Astrocyte (in vitro differentiated cells and primary cell): ENCODE measurements at places on chromosomes 5 and 9. TPM values are rescaled to one million over a fixed set of nuclear protein-coding genes. Genes with fewer than 3 reads are reported as not detected.

DNA sequence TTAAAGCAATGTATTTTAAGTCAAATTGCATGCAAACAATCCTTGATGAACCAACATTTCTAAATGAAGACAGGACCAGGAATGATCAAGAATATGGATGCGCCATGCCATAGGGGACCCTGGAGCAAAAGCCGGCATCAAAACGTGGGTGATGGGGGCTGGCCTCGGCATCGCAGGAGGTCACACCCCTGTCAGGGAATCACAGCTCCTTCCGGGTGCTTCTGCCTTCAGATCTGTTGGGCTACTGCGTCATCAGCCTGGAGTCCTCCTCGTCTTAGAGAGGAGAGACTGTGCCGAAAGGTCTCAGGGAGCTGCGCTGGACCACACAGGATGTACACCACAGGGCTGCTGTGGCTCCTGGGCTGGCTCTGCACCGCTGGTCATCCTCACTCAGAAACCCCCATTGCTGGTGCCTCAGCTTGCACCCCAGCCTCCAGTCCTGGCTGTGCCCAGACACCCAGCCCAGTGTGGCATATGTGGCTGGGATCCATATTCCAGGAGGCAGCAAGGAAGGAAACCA, 152.9 kb upstream of the PPP1R26 start:
- DNase-seq, result no peak

GRCh38 chr5:131297886-131298285, 34.0 kb downstream of the CDC42SE2 start:
- DNase-seq, result no peak

DNA sequence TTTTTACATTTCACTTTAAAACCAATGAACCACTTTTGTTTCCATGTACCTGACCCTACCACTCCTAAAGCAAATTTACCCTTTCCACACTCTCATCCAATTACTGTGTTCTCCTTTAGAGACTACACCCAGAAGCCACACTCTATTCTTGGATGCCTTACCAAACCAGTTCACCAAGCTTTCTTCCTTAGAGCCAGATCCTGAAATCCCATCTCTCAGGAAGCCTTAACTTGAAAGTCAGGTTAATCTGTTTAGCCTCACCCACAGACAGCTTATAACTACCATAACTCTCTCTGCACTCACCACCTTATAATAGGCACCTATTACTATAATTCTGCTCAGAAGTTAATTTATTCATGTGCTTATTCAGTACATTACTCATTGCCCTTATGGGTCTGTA, 4.3 kb downstream of the CSNK1A1 start:
- DNase-seq, result no peak

DNA sequence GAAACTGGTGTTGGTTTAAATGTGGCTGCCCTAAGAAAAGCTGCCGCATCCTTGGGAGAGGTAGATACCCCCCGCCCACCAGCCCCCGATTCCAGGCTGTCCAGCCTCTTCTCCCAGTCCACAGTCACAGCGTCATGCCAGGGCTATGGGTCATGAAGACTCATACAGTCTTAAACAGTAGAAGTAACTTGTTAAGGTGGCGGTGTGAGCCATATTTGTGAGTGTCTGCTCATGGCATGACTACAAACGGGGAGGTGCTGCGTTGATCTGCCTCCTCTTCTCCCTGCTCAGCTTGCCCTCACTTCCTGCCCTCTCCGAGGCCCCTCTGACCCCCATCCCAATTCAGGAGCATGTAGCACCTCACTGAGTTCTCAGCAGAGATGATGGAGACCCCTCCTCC, 20.8 kb downstream of the FGD3 start:
- DNase-seq, result no peak

DNA sequence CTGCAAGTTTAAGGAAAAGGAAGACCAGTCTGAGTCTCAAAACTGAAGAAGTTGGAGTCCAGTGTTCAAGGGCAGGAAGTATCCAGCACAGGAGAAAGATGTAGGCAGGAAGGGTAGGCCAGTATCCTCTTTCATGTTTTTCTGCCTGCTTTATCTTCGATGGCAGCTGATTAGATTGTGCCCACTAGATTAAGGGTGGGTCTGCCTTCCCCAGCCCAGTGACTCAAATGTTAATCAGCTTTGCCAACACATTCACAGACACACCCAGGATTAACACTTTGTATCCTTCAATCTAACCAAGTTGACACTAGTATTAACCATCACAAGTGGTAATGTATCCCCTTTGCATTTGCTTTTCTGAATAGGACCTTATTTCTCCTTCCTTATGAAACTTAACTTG, 535.9 kb upstream of the FTMT start:
- no peak for DNase-seq

DNA sequence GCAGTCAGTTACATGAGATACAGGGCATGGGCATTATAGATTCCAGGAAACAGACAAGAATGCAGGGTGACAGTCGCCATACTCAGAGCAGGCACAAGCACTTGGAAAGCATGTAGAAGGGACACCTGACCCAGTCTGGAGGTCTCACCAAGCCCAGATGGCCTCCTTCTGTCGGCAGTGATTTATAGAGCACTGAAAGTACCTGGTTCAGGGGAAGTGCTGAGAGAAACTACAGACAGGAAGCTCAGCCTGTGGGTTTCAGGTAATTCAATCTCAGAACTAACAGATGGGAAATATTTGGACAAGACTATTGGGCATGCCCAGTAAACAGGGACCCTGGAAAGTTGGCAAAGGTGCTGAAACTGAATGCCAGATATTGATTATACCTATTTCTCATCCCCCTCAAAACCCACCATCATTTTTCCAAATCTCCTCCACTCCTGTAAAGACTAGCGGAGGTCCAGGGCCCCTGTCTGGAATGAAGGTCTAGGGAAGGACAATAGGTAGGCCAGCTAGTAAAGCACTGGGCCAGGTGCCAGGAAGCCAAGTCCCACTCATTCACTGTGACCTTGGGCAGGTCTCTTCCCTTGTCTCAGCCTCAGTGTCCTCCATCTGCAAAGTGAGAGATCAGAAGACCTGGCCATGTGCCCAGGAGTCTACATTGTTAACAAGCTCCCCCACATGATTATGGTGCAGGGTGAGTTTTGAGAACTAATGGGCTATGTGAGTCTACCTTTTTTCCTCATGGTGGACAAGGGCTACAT, 26.9 kb downstream of the KLHL3 start:
- DNase-seq, result no peak

DNA sequence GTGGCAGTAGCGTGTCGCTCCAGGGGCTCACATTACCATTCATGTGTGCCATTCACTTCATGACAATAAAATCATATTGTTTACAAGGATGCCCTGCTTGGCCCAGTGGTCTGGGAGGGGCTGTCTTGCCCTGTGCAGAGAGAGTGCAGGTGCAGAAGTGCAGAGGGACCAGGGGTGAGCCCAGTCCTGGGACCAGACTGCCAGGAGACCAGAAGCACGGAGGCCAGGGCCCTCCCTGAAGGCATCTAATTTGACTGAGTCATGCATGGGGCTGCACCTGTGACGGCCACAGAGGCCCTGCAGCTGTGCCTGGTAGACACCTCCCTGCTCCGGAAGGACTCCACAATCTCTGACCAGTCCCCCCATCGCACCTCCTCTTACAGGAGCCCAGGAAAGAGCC, 164.4 kb upstream of the FOXD4L5 start:
- DNase-seq, result no peak

DNA sequence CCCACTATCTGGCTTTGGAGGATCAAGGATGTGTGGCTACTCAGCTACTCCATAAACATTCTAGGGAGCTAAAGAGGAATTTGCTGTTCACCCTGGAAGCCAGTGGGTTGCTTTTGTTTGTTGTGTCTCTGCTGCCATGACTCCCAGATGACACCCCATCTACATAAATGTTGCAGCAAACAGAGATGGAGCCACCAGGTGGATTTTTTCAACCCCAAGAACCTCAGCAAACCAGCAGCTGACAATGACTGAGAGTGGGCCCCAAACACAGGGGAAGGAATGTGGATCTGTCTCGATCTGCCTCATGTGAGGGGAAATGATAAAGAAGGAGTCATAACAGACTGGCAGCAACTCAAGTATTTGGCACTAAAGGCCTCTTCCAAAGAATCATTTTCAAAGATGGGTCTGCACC, 132.7 kb upstream of the TNC start:
- peak; percentile 97 for DNase-seq

DNA sequence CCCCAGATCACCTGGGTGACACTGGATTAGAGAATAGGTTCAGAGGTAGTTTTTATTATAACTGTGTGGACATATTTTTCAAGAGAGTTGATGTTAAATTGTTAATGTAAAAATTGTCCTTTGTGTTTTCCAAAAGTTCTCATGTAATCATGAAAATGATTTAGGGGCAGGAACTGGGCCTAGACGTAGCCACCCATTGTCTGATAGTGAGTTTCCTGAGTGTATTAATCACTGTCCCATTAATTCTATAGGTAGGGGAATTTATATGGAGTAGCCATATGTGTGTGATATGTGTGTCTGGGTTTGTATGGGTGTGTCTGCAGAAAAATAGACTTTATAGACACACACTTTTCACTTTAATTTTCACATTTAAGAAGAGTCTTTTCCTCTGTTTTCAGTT, 144.6 kb upstream of the RAI14 start:
- no peak for DNase-seq

DNA sequence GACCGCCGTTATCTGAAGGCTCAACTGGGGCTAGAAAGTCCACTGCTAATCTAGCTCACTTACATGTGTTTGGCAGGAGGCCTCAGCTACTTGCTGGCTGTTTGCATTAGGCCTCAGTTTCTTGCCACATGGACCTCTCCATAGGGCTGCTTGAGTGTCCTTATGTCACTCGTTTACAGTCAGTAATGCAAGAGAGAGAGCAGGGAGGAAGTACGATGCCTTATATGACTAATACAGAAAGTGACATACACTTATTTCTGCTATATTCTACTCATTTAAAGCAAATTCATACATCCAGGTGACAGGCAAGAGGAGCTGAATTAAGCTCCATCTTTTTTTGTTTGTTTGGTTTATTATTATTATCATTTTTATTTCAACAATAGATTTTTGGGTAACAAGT, 179.6 kb downstream of the LURAP1L start:
- no peak for DNase-seq

The PCDHA6 gene
- 2.7 TPM in 2 replicates for total RNA-seq

The GMCL2 gene
- not detected in 2 replicates for total RNA-seq

The PAEP gene
- total RNA-seq, result 0.39 TPM in 1 of 2 replicates, not detected in the other

The C9 gene
- 0.07 TPM in 1 of 2 replicates, not detected in the other for total RNA-seq
